Activated T-cell treated with anti-CD3 and anti-CD28 coated beads, Interleukin-2, amount 50 U/mL, for 72 hours (primary cell): ENCODE measurements at places on chromosomes 16 and 17.

- peak; percentile 88 for DNase-seq
Measured at GRCh38 chr17:16217002-16217635, at the start of gene PIGL. Gene PIGL (plus strand): TSS chr17:16217210. CDS start chr17:16217227, 17 bp downstream.

DNA sequence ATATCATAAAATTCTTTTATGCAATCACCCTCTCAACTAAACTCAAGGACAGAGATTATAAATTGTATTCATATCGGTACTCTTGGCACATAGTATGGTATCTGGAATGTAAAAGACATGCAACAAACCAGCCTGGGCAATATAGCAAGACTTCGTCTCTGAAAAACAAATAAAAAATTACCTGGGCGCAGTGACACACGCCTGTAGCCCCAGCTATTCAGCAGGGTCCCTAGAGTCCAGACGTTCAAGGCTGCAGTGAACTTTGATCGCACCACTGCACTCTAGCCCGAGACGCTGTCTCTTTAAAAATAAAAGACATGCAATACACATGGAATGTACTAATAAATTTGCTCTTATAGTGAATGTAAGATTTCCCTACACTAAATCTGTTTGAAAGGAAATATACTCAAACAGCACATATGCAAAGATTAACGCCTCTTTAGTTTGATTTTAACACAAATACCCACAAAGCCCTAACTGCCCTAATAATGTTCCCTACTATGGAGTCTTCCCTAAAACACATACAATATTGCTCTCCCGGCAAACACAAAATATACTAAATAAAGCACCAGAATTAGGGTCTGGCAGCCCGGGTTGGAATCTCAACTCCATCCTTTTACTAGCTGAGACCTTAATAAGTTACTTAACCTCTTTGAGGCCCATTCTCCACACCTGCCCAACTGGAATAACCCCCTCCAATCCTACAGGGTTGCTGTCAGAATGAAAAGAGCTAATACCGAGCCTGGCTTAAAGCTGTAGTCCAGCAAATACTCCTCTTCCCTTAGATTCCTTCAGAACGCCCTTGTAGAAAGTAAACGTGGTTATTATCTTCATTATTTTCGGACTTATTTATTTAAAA, 1.2 kb downstream of the ABCA5 start:
- DNase-seq: no peak

- no peak for DNase-seq
Measured at GRCh38 chr16:12405089-12405488, 398.6 kb downstream of the CPPED1 start.

- peak; percentile 48 for DNase-seq
Measured at GRCh38 chr17:4944554-4945175, 3.7 kb downstream of the PFN1 start.
